ENCODE measurements at places on chromosomes 13 and 19.
A peak's percentile ranks its signal among the peaks of the same experiment; 100 is the strongest.

DNA sequence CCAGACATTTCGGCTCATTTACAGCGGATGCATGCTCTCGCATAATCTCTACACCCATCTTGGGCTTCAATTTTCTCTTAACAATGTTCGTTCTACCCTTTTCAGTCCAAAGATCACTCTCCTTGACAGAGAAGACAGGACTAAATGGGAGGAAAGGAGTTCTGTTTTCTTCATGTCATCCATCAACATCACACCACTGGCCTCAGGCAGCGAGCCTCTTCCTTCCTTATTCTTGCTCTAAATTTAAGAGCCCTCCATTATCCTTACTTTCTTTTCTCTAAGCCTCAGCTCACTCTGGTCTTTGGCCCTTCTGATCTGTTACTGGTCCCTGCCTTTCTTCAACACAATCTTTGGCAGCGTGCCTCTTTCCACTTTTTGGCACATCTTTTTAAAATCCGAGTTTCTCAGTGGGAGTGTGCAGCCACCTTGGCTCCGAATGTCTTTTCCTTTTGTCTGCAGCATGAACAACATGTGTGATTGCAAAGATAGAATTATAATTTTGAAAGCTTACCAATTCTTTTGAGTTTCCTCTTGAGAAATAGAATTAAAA, 98.7 kb downstream of the FAM216B start:
- DNase-seq, result no peak

GRCh38 chr13:99299920-99300341, 7.3 kb downstream of the GPR183 start:
- no peak for DNase-seq

DNA sequence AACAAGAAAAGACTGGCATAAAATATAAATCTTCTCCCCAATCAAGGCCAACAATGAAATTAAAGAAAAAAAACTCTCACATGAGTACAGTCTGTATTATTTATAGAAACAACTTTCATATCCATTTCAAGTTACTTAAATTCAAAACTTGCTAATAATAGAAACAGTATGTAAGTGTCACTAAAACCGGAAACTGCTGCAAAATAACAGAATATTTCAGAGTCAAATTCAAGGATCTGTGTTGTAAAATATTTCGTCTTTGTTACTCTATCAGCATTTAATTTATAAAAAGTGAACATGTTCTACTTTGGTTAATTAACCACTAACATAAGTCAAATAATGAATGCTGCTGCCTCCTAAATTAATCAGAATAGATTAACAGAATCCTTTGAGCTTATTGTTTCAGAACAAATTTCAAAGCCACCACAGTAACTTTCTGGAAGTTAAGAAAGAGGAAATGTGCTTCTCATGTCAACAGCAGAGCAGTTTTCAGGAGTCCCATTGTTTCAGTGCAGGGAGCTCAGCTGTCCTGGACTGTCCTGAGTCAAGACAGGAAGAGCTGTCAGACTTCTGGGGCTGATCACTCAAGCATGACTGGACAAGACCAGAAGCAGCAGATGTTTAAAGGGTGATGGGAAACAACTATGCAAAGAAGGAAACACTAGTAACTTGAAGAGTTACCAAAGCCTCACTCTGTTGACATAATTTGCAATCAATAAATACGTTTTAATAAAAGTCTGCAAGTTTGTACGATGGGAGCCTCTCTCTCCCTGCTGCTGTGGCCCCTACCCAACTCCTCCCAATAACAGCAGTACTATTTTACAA, 76.9 kb downstream of the FOXO1 start:
- DNase-seq, result peak; percentile 56

DNA sequence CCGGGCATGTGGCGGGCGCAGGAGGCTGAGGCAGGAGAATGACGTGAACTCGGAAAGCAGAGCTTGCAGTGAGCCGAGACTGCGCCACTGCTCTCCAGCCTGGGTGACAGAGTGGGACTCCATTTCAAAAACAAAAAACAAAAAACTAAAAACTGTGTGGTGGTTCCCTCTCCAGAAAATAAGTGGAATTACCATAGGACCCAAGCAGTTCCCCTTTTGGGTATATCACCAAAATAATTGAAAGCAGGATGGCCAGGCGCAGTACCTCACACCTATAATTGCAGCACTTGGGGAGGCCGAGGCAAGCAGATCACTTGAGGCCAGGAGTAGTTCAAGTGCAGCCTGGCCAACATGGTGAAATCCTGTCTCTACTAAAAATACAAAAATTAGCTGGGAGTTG, 15.7 kb upstream of the LDLR start:
- DNase-seq, result no peak

All from GM13976 (cell line).